CD4-positive, alpha-beta T cell treated with Interleukin-21 for 1 hour (primary cell): ENCODE measurements at places on chromosomes 6 and 20.

DNA sequence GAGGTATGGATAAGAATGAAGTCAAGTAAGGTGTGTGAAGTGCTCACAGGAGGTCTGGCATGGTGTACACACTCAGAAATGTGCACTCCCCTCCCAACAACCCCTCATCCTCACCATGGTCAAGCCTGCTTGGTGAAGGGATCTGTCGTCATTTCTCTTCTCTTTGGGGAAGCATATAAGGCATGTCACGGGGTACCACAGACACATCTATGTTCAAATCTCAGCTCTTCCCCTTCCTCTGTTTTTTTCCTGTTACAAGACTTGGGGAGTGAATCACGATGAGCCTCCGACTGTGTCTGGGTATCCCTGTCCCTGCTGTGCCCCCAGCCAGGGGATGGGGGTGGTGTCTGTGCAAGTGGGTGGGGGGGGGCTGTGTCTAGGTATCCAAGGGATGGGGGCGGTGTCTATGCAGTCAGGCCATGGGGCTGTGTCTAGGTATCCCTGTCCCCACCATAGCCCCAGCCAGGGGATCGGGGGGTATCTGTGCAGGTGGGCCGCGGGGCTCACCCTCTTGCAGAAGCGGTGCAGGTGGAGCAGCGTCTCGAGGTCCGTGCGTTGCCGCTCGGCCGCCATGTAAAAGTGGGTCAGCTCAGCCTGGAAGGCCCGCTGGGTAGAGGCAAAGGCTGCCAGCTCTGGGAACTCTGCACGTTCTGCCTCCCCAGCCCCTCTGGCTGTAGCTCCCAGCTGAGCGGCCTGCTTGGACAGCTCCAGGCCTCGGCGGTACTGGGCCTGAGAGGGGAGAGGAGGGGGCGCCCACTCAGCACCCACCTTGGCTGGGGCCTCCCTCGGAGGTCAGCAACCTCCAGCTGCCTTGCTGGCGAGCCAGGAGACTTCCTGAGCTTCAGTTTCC, 43.6 kb downstream of the KIAA1755 start:
- DNase-seq, result no peak

- DNase-seq, result no peak
These were observed 72.4 kb downstream of the ASCC3 start for GRCh38 chr6:100808638-100809275.

DNA sequence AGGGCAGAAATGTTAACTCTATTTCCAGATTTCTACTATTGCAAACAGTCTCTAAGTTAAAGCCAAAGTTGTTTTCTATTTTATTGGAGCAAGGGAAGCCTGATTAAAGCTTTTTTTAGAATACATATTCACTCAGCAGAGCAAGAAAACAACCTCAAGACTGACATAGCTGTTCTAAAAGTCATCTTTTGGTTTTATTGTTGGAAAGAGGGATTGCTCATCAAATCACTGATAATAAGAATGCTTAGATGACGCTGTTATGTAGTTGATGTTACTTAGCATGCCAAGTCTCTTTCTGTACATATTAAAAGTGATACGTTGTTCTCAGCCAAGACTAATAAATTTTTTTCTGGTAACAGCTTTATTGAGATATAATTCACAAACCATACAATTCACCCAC, 172.6 kb upstream of the LAMA2 start:
- DNase-seq, result no peak

DNA sequence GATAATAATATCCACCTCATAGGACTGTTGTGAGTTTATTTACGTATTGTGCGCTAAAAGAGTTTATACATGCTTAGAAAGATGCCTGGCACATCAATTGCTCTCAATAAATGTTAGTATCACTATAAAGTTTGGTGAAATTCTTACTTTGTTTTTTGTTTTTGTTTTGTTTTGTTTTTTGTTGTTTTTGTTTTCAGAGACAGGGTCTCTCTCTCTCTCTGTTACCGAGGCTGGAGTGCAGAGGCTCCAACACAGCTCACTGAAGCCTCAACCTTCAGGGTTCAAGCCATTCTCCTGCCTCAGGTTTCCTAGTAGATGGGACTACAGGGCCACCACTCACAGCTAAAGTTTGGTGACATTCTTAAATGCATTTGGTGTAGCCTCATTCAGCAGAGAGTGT, 32.2 kb upstream of the BTN3A2 start:
- DNase-seq, result no peak

DNA sequence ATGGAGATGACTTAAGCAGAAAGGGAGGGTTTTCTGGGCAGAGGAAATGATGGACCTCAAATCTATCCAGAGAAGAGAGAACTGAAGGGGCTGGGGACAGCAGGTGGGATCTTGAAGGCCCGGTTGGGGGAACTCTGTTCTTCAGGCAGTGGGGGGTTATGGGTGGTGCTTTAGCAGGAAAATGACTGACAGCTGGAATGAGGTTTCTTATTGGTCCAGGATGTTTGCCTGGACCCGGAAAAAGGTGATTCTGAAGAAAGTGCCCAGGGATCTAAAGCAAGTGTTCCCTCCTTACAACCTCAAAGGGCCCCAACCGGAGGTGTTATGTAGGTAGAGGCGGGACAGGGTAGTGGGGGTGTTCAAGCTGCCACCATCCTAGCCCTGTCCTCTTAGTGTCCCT, 11.3 kb upstream of the LKAAEAR1 start:
- no peak for DNase-seq

- DNase-seq, result no peak
These were observed 55.0 kb downstream of the PDE7B start for GRCh38 chr6:135906542-135906941.

- DNase-seq, result no peak
These were observed 9.4 kb upstream of the PHF20 start for GRCh38 chr20:35762461-35762860.

GRCh38 chr6:149963212-149963461, 606 bp upstream of the ULBP1 start:
- DNase-seq, result peak; percentile 55

- peak; percentile 86 for DNase-seq
These were observed 653 bp downstream of the LMBRD1 start for GRCh38 chr6:69796073-69796641.

GRCh38 chr6:133746417-133746770, 142.5 kb upstream of the TCF21 start:
- DNase-seq, result no peak

DNA sequence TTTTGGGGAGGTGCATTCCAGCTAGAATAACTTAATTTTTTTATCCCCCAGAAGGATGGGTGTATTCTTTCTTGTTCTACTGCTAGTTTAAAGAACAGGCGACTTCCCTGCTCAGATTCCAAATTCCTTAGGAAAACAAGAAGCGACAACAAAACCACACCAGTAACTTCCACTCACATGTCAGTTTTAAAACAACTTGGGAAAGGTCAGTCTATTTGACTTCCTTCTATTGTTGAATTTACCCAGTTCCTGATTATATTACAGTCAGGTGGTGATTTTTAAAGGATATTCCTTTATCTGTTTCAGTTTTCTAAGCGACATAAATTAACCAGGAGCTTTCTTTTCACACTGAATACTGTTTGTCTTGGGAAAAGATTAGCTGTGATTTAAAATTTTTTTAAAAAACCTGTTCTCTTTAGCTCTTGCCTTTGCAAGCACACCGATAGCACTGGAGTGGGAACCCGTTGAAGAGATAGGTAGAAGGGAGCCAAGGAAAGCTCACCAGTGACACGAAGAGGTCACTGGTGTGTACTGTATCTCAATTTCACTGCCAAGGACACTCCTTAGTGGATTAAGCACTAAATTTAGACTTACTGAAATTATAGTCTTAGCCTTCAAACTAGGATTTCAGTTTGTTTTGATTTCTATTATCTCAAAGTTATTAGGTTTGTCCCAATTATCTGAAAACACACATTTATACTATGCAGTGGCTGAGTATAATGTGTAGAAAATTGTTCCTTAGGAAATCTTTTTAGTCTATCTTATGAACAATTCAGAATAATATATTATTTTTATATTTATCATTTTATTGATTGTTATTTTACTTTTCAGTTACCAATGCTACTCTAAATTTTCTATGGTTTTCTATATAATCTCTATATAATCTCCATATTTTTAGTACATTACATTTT, 22.3 kb downstream of the MARCKS start:
- peak; percentile 2 for DNase-seq

DNA sequence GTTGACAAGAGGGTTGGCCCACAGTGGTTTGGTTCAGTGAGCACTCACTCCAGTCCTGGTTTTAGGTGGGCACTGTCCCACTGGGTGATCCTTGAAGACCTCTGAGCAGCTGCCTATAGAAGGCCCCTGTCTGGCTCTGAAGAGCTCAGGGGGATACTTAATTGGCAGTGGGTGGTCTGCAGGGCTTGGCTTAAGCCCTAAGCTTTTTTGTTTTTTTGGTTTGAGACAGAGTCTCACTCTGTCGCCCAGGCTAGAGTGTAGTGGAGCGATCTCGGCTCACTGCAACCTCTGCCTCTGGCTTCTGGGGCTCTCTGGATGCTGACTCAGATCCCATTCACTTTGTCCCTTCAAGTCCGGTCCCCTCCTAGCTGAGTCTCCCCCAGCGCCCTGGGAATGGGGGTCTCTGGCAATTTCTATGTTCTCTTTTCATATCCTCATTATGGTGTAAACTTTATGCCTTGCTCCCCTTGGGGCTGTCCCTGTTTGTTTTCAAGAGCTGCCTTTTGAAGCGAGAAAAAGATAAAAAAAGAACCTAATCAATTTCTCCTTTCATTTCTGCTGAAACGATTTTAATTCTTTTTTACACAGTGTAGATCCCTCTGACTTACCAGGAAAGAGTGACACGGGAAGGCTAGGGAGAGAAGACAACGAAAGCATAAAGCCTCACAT, 12.2 kb upstream of the KCNG1 start:
- DNase-seq, result no peak
